Cardiac ventricle fibroblast (primary cell): ENCODE measurements at places on chromosomes 1 and 21. TPM values are rescaled to one million over a fixed set of nuclear protein-coding genes. Genes with fewer than 3 reads are reported as not detected.

CFHR4 gene
- not detected in 2 replicates for total RNA-seq

RHCE gene
- 0.25 and 1.1 TPM in 2 replicates for total RNA-seq

SETSIP gene
- not detected in 2 replicates for total RNA-seq

LAPTM5 gene
- total RNA-seq, result 1.2 and 1.3 TPM in 2 replicates

FMOD gene
- total RNA-seq, result 27.9 and 29.1 TPM in 2 replicates

TIPRL gene
- total RNA-seq, result 19.4 and 39.1 TPM in 2 replicates

PLEKHN1 gene
- total RNA-seq, result 0.24 and 0.50 TPM in 2 replicates

RRP15 gene
- total RNA-seq, result 2.0 and 2.1 TPM in 2 replicates

S100A2 gene
- total RNA-seq, result 0.24 and 1.9 TPM in 2 replicates

IKBKE gene
- total RNA-seq, result 4.4 and 7.4 TPM in 2 replicates

LCE6A gene
- not detected in 2 replicates for total RNA-seq

CD1C gene
- not detected in 2 replicates for total RNA-seq

AQP10 gene
- not detected in 2 replicates for total RNA-seq

RGS8 gene
- total RNA-seq, result not detected in 2 replicates

GJA5 gene
- not detected in 2 replicates for total RNA-seq

MTARC1 gene
- total RNA-seq, result 0.44 and 0.56 TPM in 2 replicates

TMEM53 gene
- total RNA-seq, result 9.1 and 10.4 TPM in 2 replicates

FCGR1A gene
- total RNA-seq, result not detected in 2 replicates

NR5A2 gene
- 0.25 and 0.44 TPM in 2 replicates for total RNA-seq

IL24 gene
- 0.12 TPM in 1 of 2 replicates, not detected in the other for total RNA-seq

TMEM52 gene
- total RNA-seq, result 13.5 TPM in 1 of 2 replicates, not detected in the other

ANGPTL1 gene
- total RNA-seq, result 34.1 and 47.6 TPM in 2 replicates

PLCH2 gene
- total RNA-seq, result not detected in 2 replicates

TMEM51 gene
- 1.4 and 2.2 TPM in 2 replicates for total RNA-seq

TSPAN1 gene
- total RNA-seq, result 0.29 TPM in 1 of 2 replicates, not detected in the other

FAM229A gene
- 2.7 and 4.1 TPM in 2 replicates for total RNA-seq

EDARADD gene
- 0.44 TPM in 1 of 2 replicates, not detected in the other for total RNA-seq

CFAP45 gene
- not detected in 2 replicates for total RNA-seq

LRP8 gene
- total RNA-seq, result 6.2 and 12.5 TPM in 2 replicates

SPRR2G gene
- total RNA-seq, result not detected in 2 replicates

NAV1 gene
- total RNA-seq, result 106 and 115 TPM in 2 replicates

MPL gene
- not detected in 2 replicates for total RNA-seq

SIM2 gene
- total RNA-seq, result not detected in 2 replicates

CD1E gene
- not detected in 2 replicates for total RNA-seq

ADAMTS4 gene
- total RNA-seq, result 2.2 and 3.6 TPM in 2 replicates

ATAD3C gene
- total RNA-seq, result not detected in 2 replicates

AURKAIP1 gene
- 105 and 109 TPM in 2 replicates for total RNA-seq

UBXN10 gene
- 0.05 TPM in 1 of 2 replicates, not detected in the other for total RNA-seq

OR10Z1 gene
- not detected in 2 replicates for total RNA-seq

ETNK2 gene
- 7.5 and 10.6 TPM in 2 replicates for total RNA-seq

EPS15 gene
- total RNA-seq, result 50.9 and 59.4 TPM in 2 replicates

FAM163A gene
- total RNA-seq, result not detected in 2 replicates

CFAP107 gene
- total RNA-seq, result not detected in 2 replicates

DNAH14 gene
- 3.5 and 4.0 TPM in 2 replicates for total RNA-seq

P3H1 gene
- 127 and 140 TPM in 2 replicates for total RNA-seq

TMEM125 gene
- not detected in 2 replicates for total RNA-seq

HSPB7 gene
- total RNA-seq, result 0.10 and 0.25 TPM in 2 replicates

SERTAD4 gene
- 1.6 and 3.4 TPM in 2 replicates for total RNA-seq

IGSF5 gene
- total RNA-seq, result not detected in 2 replicates

AIRE gene
- total RNA-seq, result not detected in 2 replicates
